Stimulated activated CD4-positive, alpha-beta T cell treated with anti-CD3 and anti-CD28 coated beads, TNF-alpha, amount 100 ng/mL, for 48 hours (primary cell): ENCODE measurements at places on chromosomes 6 and 20.

DNA sequence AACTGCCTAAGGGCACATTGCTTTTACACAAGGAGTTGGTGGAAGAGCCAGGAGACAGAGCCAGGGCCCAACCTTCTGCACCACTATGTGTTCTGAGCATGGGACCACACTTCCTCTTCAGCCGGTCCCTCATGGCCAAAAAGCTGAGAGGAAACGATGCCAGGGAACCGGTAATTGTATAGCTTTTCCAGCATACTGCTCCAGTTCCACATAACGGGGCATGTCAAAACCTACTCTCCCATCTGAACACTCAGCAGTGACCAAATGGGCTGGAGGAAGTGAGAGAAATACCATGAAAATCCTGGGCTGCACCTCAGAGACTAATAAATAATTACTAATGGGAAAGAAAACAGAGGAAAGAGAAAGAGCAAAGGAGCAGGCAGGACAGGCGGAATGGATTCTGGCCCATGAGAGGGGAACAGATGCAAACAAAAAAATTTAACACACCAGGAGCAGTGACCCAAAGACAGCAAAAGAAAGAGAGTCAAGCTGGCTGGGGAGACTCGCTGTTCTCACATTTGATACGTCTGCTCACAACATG is 52.0 kb upstream of the BMP2 start:
- no peak for DNase-seq

DNA sequence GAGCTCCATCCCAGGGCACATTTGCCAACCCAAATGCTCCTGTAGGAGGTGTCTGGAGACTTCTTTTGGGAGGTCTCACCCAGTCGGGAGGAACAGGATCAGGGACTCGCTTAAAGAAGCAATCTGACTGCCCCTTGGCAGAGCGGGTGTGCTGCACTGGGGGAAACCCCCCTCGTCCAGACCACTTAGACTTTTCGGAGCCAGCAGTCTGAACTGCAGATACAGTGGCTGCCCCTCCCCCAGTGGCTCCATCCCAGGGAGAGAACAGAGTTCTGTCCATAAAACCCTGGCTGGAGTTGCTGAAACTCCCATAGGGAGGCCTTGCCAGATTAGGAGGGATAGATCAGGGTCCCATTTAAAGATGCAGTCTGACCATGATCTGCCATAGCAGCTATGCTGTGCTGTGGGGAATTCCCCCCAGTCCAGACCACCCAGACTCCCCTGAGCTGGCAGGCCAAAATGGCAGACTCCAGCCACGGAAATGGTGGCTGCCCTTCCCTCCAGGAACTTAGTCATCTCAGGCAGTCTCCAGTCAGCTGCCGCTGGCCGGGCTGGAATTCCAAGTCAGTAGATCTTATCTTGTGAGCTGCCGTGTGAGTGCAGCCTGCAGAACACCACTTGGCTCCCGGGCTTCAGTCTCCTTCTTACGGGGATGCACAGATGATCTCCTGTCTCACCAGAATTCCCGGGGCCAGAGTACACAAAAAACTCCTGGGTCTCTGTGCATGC is 278.1 kb upstream of the SASH1 start:
- DNase-seq = no peak

- no peak for DNase-seq
Observed at GRCh38 chr6:110900028-110900598, 25.5 kb downstream of the AMD1 start.

DNA sequence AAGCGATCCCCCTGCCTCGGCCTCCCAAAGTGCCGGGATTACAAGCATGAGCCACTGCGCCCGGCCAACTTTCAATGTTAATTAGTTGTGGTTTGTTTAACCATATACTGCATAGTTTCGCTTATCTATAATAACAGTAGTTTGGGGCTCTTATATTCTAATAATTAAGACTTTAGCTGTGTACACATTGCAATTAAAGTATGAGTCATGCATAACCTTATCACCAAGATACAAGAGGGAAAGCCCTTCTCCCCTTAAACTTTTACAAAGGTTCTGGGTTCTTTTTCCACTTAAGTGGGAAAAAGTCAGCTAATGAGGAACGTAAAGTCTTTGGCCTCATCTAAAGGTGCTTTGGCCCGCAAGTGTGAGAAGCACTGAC is 3.2 kb upstream of the MCCD1 start:
- no peak for DNase-seq

- no peak for DNase-seq
Observed at GRCh38 chr6:136751522-136751956, 40.7 kb downstream of the MAP3K5 start.
